ENCODE measurements at places on chromosomes 12 and 14.

DNA sequence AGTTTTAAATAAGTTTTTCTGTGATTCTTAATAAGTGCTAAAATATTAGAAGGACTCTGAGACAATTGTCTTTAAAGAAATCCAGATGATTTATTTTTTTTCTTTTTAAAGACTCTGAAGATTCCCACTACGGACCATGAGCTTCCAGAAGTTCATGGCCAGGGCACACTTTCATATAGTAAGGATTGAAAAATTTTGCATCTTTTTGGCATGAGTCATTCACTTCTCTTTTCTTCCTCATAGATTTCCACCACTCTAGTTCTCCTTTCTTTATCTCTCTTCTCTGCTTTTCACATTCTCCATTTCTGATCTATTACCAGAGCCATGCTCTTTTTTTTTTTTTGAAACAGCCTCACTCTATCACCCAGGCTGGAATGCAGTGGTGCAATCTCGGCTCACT, 385.8 kb downstream of the FLRT2 start:
- DNase-seq, result no peak

DNA sequence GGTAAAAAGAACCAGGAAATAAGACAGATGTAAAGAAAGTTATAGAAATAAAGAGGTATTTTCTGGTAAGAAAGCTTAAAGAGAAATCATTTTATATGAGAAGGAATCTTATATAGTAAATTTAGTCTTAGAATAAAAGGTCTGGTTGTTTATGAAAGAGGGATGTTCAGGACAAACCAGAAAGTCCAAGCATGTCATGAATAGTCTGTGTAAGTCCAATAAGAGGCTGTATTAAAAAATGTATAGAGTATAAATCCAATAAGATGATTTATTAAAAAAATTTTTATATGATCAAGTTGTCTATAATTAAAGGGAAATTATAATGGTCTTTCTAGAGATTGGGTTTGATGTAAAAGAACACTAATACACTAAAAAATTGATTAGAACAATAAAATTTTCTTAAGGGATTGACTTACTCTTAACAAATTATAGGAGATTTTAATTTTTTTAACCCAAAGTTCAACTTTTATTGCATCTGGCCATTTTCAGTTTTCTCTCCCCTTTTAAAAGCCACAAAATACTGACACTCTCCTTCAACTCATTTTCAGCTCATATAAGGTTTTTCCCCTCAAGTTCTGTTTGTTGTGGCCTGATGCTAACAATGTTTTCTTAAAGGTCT, 35.1 kb downstream of the ST8SIA1 start:
- DNase-seq, result peak; percentile 23

DNA sequence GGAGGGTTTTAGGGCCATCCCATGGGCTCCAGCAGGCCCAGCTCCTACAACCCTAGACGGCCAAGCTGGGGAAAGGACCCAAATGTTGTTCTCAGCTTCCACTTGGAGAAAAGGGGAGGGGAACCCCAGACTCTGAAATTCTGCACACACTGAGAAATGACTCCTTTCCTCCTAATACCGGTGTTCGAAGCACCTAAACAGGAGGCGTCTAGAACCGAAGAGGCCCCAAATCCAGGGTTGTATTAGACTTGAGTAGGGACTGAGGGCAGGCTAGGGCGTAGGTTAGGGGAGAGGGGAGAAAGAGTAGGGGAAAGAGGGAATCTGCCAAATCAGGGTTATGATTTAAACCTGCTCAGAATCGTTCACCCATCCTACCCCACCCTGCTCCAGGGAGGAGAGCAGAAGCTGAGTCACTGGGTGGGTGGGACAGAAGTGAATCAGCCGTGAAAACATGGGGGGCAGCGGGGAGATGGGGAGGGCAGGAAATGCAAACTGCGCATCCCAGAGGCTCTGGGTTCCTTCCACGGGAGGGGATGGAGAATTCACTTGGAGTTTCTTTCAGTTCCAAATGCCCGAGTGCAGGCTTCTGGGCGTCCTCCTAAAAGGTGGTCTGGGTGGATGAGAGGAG, 1.0 kb downstream of the IGFBP6 start:
- no peak for DNase-seq

DNA sequence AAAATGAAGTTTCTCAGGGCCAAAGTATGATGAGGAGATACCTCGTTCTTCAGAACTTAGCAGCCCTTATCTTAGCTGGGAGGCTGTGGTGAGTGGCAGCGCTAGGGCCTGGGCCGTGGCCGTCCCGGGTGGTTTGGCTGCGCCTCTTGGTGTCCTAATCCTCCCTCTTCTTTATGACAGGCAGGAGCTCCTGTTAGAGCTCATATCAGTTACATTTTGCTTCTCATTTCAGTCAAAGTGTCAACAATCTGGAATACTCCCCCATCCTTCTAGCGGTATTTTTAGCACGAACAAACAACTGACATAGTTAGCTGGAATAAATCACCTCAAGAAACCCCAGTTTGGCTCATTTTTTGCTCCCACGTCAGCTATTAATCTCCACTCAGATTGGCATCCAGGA, 188.8 kb downstream of the TTC7B start:
- DNase-seq, result peak; percentile 26

DNA sequence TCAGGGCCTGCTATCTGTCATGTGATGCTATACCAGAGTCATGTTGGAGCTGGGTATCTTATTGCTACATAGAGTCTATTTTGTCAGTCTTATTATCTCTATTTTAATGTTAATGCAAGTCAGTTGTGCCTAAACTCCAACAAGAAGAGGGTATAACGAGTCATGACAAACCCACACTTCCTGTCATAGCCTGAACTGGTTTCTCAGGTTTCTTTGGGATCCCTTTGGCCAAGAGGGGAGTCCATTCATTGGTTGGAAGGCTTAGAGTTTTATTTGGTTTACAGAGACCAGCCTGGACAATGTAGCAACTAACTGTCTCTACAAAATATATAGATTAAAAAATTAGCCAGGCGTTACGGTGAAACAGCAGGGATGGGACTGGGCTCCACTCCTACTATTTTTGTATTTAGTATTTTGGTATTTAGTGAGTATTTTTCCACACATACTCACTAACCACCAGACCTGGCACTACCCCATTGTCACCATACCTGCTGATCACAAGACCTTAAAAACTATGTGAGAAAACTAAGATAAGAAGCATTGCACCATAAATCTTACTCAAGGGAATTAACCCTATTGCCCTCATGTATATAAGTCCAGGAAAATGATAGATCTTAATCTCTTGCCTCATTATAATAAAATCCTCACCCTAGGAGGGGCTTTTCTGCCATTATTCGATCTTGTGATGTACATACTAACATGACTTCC, 387.5 kb downstream of the IPO8 start:
- no peak for DNase-seq

DNA sequence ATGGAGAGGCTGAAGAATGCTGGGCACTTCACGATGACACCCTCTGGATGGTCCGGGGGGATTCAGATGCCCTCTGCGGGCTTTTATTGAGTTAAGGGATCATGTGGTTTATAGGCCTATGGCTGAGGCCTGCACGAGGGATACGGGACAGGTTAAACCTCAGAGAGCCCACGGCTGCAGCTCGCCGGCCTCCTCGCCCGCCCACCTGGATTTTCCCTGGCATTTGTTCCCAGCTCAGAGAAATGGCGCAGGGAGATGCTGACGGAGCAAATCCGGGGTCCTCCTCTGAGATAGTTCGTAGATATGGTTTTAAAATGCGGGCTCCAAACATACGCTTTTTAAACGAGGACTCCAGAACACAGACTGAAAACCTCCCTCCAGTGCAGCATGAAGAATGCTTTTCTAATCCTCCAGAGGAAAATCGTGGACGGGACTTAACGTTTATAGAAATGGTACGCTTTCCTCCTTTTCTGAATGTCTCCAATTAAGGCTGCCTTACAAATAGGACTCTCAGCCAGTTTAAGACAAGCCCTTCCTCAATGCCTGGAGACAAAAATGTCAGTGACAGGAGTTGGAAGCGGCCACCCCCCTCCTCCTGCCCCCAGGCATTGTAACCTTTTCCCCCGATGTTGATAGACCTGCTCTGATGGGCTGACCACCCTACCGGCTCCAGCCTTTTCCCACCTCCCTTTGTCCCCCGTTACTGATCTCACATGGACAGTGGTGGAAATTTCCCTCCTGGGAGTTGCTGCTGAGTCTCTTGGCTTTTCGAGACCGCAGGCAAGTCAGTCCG, 16.6 kb downstream of the CCND2 start:
- no peak for DNase-seq

GRCh38 chr12:121537814-121538698, 42.8 kb downstream of the KDM2B start:
- peak; percentile 57 for DNase-seq

GRCh38 chr12:74111688-74112360, 425.8 kb upstream of the ATXN7L3B start:
- DNase-seq, result peak; percentile 29

DNA sequence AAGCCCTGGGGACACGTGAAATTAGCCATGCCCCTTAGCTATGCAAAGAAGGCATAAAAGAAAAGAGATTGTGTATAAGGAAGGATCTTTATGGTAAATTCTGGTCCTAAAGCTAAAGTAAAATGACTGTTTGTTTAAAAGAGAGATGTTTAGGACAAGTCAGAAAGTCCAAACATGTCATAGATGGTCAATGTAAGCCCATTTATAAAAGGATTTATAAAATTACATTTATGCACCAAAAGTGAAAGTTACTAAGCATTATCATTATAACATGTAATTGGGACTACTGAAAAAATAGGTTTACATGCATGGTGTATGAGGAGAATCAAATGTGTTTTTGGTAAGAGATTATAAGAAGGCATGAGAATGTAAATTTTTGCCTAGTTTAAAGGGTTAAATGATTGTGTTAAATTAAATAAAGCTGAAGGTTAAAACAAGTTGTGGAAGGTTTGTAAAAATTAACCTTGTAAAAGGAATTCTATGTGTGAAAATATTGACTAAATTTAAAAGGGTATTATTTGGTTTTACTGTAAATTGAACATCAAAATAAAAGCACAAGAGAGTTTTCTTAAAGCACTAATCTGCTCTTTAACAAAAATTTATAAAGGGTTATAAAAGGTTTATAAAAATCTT, 50.4 kb upstream of the TSPAN8 start:
- no peak for DNase-seq

DNA sequence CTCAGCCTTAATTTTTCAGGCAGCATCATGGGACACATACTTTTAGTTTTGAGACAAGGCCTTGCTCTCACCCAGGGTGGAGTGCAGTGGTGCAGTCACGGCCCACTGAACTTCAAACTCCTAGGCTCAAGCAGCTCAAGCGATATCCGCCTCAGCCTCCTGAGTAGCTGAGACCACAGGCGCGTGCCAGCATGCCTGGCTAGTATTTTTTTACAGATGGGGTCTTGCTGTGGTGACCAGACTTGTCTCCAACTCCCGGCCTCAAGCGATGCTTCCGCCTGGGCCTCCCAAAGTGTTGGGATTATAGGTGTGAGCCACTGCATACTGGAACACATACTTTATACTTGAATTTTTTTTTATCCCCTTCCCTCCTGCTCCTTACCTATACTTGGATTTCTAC, 2.8 kb downstream of the RDH5 start:
- DNase-seq, result no peak

- DNase-seq, result peak; percentile 23
Measured at GRCh38 chr12:62859321-62859737, 75.6 kb downstream of the PPM1H start.

DNA sequence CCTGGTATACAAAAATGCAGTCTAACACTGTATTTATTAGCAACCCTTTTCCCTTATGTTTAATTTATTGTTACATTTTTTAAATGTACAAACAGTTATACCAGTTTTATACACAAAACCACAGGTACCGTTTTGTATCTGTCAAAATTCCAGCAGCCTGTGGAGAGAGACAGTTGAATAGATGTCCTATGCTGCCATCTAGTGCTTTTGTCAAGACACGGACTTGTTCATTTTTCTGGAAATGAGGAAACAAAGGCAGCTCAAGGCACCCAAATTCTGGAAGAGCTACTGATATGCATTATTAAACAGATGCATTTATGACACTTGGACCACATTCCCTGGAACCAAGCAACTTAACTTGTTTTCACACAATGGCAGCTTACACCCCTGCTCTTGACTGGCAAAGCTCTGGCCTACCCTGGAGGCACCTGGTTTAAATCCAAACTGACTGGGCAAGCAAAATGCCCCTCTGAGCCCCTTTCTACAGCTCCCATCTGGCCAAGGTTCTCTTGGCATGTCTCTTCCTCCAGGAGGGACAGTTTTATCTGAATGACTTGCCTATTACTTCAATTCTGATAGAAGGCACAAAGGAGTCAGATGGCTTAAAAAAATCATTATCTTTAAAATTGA, 286.9 kb upstream of the PRKD1 start:
- DNase-seq, result peak; percentile 94

DNA sequence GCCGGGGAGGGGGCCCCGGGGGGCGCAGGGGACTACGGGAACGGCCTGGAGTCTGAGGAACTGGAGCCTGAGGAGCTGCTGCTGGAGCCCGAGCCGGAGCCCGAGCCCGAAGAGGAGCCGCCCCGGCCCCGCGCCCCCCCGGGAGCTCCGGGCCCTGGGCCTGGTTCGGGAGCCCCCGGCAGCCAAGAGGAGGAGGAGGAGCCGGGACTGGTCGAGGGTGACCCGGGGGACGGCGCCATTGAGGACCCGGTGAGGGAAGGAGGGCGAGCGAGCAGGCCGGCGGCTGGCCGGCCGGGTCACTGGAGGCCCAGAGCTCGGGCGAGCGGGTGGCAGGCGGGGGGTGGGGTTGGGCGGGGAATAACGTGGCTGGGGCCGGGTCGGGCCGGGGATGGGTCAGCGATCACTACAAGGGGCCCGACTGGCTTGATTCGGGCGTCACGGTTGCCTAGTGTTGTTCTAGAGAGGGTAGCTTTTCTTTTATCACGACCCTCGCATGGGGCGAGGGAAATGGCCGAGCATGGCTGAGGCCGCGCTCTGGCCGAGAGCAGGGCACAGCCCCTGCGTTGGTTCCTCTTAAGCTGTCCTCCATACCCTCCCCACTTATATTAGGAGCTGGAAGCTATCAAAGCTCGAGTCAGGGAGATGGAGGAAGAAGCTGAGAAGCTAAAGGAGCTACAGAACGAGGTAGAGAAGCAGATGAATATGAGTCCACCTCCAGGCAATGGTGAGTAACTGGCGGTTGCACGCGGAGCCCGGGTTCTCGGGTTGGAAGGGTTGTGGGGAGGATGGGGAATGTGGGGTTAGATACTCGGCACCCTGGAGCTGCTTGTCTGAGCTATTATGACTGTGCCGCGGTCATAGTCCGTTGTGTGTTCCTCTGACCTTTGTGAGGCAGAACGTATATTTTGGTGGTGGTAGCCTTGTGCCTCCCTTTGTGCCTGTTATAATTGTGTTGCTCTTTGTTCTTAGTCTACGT, 603 bp downstream of the PABPN1 start:
- peak; percentile 68 for DNase-seq

DNA sequence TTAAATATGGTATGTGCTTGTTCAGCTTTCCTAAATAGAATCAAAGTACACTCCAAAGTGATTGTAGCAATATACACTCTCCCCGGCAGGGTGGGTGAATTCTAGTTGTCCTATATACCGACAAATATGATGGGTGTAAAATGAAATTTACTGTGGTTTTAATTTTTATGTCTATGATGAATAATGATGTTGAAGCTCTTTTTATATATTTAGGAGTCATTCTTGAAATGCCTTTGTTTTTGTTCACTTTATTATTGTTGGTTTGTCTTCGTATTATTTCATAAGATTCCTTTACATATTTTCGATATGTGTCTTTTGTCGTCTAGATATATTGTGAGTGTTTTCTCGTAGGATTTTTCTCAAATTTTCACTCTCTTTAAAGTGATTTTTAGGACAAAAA, 105.7 kb downstream of the PDE3A start:
- DNase-seq, result no peak

Data from NCI-H1417 (cell line).